MCF 10A (cell line): ENCODE measurements at places on chromosomes 7 and 10.
A peak's percentile ranks its signal among the peaks of the same experiment; 100 is the strongest.

GRCh38 chr10:44307691-44308090 lies 77.2 kb downstream of the CXCL12 start:
- no peak for DNase-seq

GRCh38 chr7:39073432-39073831 lies 95.7 kb downstream of the POU6F2 start:
- no peak for DNase-seq

DNA sequence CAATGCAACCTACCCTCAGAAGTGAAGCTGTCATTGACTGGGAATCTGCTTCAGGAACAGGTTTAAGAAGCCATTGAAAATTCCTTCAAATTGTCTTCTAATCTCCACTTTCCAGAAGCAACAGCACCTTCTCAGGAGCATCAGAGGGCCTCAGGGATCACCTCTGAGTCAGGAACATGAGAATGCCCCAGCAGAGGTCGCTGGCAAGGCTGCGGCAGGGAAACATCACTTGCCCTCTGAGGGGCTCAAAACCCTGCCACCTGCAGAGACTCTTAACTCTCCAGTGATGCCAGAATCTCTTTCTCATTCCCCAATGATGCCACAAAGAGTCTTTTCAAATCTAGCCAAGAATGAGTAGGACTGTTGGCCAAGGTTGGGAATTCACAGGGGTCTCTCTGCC lies 5.9 kb upstream of the MAPK8 start:
- DNase-seq, result no peak

DNA sequence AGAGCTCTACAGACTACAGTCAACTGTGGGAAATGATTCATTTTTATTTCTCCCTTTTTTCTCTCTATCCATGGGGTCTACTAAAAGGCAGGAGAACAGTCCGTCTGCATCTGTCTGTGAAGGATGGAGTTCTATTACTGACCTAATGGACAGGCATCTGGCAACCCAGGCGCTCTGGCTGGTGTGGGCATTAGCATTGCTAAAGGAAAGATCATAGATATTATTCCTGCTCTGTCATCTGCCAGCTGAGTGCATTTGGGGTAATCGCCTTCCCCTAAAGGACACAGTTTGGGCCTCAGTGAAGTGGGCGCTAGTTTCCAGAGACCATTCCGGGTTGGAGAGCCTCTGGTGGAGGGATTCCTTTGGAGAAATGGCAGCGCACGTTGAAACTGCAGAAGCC lies 201.3 kb upstream of the TCERG1L start:
- no peak for DNase-seq

- no peak for DNase-seq
Observed at GRCh38 chr7:101517304-101517703, 111.8 kb downstream of the MYL10 start.

DNA sequence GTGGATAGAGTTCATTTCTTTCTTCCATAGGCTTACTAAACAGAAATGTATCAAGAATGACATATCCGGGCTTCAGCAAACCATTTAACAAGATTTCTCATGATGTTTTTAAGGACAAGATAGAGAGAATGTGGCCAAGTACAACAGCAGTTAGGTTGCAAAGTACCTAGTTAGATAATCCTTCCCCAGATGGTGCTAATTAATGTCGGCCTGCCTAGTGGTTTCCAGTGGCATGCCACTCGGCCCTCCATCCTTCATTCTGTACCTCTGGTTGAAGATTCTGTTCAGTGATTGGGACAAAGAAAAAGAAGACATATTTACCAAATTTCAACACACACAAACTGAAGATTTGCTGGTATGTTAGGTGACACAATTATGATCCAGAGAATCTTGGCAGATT lies 212.1 kb downstream of the MACC1 start:
- no peak for DNase-seq

GRCh38 chr7:128217030-128217805 lies 23.9 kb upstream of the LEP start:
- DNase-seq, result peak; percentile 97

- DNase-seq, result no peak
Observed at GRCh38 chr10:72663971-72664370, 28.0 kb upstream of the MCU start.

- peak; percentile 84 for DNase-seq
Observed at GRCh38 chr7:75869776-75870379, 9.0 kb upstream of the RHBDD2 start.

DNA sequence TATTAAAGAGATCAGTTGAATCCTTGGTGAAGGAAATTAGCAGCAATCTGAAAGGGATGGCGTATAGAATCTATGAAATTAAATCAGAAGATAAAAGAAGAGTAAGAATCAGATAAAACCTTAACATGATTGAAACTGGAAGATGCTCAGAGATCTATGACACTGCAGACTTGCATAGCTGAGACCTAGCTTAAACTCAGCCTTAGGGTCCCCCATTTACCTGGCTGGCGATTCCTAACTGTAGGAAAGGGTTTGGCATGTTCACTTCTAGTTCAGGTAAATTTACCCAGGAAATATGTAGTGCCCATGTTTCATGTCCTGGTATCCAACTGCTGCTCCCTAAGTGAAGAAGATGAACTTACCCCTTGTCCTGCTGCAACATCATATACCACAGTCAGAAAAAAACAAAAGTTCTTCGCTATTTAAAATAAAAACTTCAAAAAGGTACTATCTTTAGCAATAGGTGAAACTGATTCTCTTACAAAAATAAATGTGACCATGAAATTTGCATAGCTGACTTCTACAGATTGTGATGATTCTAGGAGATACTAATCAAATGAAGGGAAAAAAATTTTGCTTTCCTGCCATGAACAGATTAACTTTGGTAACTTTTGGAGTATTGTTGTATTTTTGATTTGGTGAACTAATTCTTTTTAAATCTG lies 47.8 kb upstream of the TMEM243 start:
- no peak for DNase-seq

- no peak for DNase-seq
Observed at GRCh38 chr7:42981601-42982000, 49.4 kb downstream of the MRPL32 start.

DNA sequence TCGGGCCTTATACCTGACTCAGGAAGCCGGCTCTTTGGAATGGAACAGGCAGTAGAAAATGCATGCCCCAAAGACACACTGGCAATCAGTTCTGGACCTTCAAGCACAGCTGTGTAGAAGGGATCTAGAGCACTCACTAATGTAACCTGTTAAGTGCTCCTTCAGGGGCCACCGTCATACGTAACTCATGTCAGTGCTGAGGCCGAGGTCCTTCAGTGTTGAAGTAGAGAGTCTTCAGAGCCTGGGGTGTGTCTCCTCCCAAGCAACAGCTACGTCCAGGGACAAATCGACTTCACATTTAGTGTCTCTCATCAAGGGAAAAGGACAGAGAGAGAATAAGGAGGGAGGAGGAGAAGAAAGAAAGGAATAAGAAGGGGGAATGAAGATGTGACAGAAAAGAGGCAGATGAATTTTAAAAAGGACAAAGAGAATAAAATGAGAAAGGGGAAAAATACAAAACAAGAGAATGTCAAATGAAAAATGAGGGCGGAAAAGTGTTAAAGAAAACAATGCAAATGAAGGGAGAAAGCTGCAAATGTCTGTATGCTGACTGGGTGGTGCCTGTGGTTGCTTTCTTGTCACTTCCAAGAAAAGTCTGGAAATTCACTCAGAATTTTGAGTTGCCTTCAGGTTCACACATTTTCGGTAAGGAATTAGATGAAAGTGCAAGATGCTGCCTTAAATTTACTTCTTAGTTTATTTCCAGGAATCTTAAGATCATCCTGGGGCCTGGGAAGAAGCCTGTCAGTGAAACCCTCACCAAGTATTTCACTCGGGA lies 989.4 kb downstream of the GRID1 start:
- DNase-seq, result no peak

DNA sequence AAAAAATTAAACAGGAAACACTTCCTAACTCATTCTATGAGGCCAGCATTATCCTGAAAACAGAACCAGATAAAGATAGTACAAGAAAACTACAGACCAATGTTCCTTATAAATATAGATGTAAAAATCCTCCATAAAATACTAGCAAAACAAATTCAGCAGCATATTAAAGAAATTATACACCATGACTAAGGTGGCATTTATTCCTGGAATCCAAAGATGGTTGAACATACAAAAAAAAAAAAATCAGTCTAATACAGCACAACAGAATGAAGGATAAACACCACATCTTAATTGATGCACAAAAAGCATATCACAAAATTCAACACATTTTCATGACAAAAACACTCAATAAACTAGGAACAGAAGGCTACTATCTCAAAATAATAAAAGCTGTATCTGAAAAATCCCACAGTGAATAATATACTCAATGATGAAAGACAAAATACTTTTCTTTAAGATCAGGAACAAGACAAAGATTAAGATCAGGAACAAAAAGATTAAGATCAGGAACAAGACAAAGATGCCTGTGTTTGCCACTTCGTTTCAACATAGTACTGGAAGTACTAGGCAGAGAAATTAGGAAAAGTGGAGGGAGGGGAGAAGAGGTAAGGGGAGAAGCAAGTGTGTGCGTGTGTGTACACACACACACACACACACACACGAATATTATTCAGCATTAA lies 95.6 kb downstream of the SNX13 start:
- DNase-seq, result no peak

GRCh38 chr7:1752771-1753563 lies 82.9 kb downstream of the ELFN1 start:
- DNase-seq, result no peak

DNA sequence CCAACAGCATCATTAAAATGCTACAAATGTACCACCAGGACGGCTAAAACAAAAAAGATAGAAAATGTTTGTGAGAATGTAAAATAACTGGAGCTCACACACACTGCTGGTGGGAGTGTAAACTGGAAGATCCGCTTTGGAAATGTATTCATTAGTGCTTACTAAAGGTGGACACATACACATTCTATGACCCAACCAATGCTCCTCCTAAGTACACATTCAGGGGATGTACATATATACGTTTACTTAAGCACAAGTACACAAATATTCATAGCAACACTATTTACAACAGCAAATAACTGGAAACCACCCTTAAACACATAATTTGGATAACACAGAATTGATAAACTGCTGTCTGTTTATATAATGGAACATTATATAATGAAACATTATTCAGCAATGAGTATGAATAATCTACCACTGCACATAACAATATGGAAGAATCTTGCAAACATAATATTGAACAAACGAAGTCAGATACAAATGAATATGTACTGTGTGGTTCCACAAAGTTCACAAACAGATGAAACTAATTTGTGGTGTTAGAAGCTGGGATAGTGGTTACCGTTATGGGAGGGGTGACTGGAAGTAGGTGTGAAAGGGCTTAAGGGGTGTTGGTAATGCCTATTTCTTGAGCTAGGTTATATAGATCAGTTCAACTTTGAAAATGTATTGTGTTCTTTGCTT lies 52.1 kb downstream of the STRA8 start:
- DNase-seq, result no peak

GRCh38 chr7:151374139-151374538 lies 32.5 kb downstream of the NUB1 start:
- no peak for DNase-seq

- no peak for DNase-seq
Observed at GRCh38 chr10:110898391-110898790, 20.6 kb downstream of the BBIP1 start.

DNA sequence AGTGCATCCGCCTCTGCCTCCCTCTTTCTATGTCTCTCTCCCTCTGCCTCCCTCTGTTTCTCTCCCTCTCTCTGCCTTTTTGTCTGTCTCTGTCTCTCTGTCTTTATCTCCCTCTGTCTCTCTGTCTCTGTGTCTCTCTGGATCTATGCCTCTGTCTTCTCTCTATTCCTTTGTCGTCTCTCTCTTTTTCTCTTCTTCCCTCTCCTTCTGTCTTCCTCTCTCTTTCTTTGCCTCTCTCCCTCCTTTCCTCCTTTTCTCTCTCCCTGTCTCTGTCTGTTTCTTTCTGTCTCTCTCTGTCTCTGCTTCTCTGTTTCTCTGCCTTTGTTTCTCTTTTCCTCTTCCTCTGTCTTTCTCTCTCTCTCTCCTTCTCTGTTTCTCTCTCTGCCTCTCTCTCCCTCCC lies 678.8 kb upstream of the NRP1 start:
- DNase-seq, result no peak

GRCh38 chr10:49080965-49081364 lies 34.4 kb downstream of the VSTM4 start:
- no peak for DNase-seq

GRCh38 chr7:121449329-121449728 lies 53.2 kb upstream of the FAM3C start:
- peak; percentile 6 for DNase-seq

DNA sequence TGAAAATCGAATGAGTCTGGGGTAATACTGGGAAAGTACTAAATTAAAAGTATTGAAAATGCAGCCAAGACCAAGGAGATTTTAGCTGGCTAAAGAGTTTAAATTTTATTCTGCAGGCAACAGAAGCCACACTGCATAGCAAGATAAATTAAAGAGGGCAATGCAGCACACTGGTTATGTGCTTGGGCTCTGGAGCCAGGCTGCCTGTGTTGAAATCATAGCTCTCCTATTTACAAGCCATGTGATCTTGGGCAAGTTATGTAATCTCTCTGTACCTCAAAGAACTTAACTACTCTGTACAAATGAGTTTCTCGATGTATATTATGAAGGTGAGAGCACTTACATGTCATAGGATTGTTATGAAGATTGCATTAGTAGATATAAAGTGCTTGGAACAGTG lies 9.9 kb downstream of the SLC25A13 start:
- DNase-seq, result peak; percentile 57

GRCh38 chr10:103765168-103765567 lies 90.2 kb downstream of the SH3PXD2A start:
- DNase-seq, result no peak

DNA sequence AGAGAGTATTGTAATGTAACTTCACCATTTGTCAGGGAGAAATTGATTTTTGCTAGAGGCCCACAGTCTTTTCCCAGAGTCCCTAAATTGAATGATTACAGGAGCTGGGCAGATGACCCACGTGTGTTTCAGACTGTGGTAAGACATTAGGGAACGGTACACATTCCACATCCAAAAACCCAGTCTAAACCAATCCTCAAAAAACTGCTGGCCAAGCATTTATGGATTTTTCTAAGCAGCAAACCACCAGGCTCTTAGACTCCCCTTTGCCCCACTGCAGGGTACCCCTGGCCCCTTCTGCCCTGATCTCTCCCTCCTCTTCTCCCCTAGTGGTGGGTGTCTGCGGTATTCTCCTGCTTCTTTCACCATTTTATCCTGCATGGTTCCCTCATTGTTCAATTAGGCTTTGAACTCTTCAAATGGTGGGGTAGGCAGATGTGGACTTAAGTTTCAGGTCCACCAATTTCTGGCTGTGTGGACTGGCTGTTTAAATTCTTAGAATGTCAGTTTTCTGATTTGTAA lies 135.5 kb upstream of the SORCS3 start:
- no peak for DNase-seq

GRCh38 chr10:129494740-129495139 lies 27.7 kb downstream of the MGMT start:
- no peak for DNase-seq
